Activated T-helper 1 cell treated with Interleukin-2 at 50 U/mL for 16 hours (primary cell): ENCODE measurements at places on chromosomes 16 and 17.

GRCh38 chr16:75198135-75198600, 8.8 kb downstream of the CTRB2 start:
- no peak for DNase-seq

DNA sequence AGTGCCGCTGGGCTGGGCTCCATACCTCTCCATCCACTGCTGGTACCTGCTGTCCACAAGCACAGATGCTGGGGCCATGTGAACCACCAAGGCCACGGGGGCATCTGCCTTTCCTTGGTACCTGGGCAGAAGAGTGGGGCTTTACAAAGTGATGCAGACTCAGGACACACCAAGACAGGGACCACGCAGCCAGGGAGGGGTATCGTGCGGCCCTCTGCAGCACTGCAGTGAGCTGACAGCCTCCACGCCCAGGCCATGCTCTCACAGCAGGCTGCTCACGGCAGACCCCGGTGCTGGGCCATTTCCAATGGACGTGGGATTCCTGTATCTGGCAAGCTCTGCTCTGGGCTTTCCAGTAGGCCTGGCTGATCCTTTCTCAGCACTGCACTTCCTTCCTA, 14.4 kb downstream of the ELAC2 start:
- no peak for DNase-seq

GRCh38 chr17:52824542-52824941, 666.0 kb upstream of the CA10 start:
- no peak for DNase-seq

- DNase-seq, result no peak
Measured at GRCh38 chr17:77742579-77742978, 215.9 kb upstream of the TNRC6C start.

- no peak for DNase-seq
Measured at GRCh38 chr16:87135246-87136030, 181.8 kb downstream of the C16orf95 start.

DNA sequence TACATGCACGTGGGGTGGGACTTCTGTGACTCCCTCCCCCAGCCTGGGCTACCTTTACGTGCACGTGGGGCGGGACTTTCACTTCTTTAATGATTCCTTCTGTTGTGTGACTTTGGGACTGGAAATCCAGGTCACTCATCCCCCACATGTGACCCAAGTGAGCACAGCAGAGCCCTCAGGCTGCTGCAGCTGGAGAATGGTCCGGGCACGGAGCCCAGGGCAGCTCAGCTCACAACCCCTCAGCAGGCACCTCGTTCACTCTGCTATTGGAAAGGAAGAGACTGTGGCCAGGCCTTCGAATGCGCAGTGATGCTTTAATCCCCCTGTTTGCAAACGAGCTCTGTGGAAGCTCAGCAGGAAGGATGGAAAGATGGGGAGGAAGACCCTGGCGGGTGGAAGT, 14.7 kb downstream of the DBNDD1 start:
- no peak for DNase-seq

GRCh38 chr16:66353055-66353454, 13.4 kb upstream of the CDH5 start:
- DNase-seq, result no peak

DNA sequence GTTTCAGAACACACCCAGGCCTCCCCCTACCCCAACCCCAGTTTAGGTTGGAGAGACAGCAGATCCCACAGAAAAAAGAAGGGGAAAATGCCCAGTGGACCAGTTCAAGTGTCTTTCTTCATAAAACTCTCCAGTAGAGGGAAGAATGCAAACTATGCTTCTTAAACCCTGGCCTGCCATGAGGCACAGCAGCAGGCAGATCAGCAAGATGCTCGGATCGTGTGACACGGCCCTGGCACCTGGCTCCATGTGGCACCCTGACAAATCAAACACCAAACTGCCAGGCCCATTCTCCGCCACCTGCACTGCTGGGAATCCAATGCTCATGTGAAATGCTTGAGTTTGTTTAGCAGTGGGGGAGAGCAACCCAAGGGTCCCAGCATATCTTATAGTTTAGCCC, 166.8 kb downstream of the SOX9 start:
- DNase-seq, result no peak

DNA sequence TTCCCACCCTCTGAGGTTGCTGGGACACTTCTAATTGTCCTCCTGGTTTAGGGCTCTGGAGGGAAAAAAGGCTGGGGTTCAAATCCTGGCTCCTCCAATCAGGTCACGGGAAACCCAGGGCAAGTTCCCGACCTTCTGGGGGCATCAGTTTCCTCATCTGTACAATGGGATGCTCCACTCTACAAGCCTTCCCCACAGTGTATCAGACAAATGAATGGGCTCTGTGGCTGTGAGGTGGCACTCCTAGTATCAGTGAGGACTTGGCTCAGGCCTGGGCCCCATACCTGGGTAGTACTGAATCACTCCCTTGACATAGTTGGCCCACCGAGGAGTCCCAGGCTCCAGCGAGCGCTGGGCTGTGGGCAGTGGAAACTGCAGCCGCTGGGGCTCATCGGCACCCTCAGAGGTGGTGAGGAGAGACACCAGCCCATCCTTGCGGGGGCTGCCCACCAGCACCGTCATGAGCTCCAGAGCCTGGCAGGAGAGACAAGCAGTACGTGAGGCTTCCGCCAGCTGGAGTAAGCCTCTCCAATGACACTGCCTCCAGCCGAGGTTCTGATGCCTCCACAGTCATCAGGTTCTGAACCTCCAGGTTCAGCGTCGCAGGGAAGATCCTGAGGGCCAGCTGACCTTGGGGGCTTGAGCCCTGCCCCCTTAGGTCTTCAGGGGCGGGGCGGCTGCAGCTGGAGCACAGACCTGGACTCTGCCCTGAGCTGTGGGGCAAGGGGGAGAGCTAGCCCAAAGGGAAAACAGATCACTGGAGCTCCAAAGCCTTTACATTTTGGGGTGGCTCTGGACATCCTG, 1.2 kb downstream of the GALK1 start:
- DNase-seq, result no peak

DNA sequence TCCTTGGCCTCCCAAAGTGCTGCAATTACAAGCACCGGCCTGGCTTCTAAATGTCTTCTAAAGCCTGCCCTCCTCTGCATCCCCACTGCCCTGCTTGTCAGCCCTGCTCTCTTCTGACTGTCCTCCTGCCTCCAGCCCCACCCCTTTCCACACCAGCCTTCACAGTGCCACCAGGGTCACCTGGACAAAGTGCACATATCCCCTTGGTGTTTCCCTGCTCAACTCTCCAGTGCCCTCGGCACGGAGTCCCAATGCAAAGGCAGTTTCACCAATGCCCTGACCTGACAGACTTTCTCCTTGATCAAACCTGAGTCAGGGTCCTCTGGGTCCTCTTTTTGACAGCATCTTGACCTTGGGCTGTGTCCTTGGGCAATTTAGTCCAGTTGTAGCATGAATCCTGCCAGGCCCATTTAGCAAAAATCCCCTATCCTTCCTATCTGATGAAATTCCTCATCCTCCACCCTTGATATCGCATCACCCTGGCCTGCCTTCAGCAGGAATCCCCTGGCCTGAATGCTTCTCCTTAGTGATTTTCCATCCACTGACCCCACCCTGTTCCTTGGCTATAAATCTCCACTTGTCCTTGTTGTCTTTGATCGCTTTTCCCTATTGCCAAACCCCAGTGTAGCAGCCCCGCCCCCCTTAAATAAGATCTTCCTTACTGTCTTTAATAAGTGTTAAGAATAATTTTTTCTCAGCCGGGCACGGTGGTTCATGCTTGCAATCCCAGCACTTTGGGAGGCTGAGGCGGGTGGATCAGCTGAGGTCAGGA, 42.7 kb upstream of the ETV4 start:
- no peak for DNase-seq

DNA sequence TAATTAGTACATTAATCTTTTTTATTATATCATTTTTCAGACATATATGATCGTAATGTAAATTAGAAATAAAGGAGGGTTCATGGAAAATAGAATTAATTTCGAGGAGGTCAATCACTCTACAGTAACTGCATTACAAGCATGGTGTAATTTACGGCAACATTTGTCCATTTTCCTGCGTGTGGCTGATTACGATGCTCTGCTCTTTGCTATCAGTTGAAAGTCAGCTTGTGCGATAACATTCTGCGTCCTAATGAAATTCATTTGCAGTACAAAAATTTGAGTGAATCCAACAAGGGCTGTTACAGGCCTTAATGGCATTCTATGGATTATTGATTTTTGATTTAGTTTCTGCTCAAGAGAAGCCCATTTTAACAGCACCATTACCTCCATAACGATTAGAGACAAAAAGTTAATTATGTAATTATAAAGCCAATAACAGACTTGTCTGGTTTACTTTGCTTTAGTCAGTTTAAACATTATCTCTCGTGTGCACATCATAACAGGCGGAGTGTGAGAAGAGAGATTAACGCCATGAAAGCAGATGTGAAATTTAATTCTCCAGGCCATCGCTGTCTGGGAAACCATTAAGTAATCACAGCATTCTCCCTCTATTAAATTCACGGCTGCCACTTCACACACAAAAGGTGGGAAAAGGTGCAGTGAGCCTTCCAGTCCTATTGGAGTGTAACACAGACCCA, 256.4 kb upstream of the IRX3 start:
- DNase-seq, result no peak

DNA sequence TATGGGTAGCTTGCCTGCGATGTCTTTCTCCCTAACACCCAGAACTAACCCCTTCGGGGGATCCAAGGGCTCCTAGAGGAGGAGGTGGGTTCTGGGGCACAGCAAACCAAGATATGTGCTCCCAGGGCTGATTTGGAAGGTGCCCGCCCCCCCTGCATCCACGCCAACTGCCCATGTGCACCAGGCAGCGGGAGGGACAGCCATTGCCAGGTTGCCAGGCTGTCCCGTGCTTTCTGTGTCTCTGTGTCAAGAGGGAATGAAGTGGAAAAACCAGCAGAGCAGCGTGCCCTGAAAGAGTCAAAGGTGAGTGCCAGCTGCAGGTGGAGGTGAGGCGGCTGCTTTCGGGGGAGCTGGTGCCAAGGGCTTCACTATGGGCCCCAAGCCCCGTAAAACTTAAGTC, 6.4 kb downstream of the TEKT5 start:
- DNase-seq, result no peak

GRCh38 chr16:1978476-1979120, 2.7 kb downstream of the NOXO1 start:
- no peak for DNase-seq

GRCh38 chr16:88375996-88376834, 6.5 kb upstream of the ZNF469 start:
- no peak for DNase-seq

DNA sequence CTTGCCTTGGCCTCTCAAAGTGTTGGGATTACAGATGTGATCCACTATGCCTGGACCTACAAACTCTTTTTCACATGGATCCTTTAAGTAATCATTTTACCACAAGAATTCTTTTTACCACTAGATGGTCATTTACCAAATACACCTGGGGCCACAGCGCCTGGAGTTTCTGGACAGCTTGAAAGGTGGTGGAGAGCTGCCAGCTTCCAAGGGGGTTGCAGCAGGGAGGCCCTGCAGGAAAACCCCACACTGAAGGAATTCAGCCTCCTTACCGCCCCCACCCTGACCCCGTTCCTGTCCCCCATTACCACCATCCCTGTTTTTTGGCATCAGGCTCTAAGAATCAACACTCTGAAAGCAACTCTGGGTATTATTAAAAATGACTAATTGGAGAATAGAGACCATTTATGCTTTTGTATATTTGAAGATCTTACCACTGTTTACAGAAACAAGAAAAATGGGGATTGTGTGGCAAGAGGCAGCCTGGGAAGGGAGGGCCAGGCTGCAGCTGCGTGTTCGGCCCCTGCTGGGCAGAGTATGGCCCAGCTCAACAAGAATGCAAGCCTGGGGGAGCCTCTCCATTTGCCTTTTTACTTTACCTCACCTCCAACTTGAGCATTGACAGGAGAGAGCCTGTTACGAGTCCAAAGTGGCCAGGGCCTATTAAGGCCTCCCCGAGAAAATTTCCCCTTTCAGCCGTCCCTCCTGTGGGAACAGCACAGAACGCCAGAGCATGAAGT, 209.9 kb downstream of the ZFHX3 start:
- no peak for DNase-seq

DNA sequence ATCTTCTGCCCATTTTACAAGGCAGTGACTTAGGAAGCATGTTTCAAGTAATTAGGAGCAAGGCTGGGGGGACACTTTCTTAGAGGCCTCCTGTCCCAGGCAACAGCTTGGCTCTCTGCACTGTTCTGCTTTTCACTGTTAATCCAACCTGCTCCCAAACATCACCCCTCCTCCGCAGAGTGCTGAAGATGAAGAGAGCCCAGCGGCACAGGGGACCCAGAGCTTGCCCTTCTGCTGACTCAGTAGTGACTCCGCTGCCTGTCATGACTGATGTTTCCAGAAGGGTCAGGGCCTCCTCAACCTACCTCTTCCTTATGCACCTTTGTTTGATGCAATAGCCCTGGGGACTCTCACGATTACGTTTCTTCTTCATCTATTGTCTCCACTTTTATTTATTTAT, 38.9 kb upstream of the NDRG4 start:
- no peak for DNase-seq

DNA sequence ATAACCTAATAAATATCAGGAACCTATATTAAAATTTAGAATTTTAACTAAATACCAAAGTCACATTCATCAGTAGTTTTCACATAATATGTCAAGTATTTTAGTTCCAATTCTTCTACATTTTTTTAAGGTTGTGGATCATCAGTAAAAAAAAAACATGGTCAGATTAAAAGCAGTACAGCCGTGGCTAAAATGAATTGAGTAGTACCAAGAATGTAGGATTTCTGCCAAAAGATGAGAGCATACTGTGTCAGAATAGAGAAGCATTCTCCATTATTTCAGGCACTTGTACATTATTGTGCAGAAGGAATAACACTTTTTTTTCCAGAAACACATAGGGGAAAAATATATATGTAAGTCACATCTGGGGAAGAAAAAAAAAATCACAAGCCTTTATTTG, 1176.1 kb downstream of the CDH11 start:
- DNase-seq, result no peak

DNA sequence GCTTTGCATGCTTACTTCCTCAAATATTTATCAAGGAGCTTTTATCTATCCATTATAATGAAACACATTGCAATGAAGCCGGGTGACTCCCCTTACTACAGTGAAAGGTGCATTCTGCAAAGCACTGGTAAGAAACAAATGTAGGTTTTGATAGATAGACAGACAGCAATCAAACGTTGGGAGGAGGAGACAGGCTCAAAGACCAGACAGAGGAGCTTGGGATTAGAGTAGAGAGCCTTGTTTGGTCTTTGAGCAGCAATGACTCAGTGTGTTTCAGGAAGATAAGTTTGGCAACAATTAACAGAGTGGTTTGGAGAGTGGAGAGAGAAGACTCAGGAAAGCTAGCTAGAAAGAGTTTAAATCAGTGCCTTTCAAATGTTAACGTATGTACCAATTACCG, 68.8 kb downstream of the ZNF18 start:
- no peak for DNase-seq

DNA sequence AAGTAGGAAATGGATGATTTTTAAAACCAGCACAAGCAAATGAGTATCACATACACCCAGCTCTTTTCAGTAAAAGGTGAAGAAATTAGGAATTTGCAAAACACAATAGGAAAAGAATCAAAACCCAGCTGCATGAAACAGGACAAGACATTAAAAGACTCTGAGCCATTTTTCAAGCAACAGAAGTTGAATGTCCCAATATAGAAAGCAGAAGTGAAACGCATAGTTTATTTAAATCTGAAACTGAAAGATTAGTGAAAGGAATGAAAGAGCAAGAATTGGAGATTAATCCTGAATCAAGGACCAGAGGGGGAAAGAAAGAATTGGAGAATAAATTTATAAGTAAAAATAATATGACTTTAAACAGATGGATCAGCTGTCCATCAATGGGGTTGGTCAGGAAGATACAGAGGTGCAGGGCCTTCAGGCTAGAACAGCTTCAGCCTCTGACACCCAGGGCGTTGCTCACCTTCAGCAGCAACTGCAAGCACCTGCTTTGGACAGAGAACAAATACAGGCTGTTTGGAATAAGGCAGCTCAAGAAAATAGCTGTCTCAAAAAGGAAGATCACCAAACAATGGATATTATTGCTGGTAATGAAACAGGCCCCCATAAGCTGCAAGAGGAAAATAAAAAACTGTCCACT, 3.9 kb upstream of the ARHGAP17 start:
- no peak for DNase-seq
